ENCODE measurements at places on chromosomes 2 and 18.

- no peak for DNase-seq
Observed at GRCh38 chr2:172710584-172711047, 25.0 kb upstream of the RAPGEF4 start.

- DNase-seq, result no peak
Observed at GRCh38 chr2:18373664-18374063, 186.8 kb downstream of the RDH14 start.

DNA sequence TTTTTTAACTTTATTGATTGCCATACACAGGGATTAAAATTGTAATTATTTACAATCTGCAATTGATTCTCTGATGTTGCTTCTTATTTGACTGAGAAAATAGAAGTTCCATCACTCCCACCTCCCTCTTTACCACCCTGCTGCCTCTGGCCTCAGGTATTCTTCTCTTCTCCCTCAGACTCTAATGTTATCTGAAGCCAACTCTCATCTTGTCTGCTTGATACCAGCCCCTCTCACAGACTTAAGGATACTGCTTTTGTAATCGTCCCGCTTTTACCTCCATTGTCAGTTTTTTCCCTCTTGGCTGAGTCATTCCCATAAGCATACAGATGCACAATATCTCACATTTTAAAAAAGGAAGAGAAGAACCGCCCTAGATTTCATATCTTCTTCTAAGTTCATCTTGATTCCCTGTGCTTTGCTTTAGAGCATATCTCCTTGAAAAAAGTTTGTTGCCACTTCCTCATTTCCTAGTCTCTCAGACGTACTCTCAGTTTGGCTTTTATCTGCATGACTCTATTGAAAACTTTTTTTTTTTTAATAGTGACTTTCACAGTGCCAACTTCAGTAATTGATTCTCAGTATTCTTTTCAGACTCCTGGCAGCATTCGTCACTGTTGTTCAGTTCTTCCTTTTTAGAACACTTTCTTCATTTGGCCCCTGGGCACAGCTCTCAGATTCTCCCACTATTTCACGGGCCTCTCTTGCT lies 31.1 kb downstream of the SPAG16 start:
- no peak for DNase-seq

- DNase-seq, result no peak
Observed at GRCh38 chr2:98471402-98472131, 26.9 kb downstream of the INPP4A start.

DNA sequence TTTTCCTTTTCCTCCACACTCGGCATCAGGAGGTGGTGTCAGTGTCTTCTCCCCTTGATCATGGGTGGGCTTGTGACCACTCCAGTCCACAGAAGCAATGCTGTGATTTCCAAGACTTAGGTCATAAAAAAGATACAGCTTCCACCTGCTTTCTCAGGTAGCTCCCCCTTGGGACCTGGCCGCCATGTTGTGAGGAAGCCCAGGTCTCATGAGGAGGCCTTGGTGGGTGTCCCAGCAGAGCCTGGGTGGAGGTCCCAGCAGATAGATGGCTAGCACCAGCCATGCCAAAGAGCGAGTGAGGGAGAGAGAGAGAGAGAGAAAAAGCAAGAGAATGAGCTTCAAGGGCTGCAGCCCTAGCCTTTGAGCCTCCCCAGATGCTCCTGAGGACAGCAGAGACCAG lies 16.0 kb downstream of the SLC66A2 start:
- no peak for DNase-seq

All from activated CD8-positive, alpha-beta memory T cell treated with anti-CD3 and anti-CD28 coated beads for 4 hours (primary cell).